Stimulated activated CD8-positive, alpha-beta memory T cell treated with anti-CD3 and anti-CD28 coated beads, Interleukin-15, amount 100 ng/mL, for 24 hours (primary cell): ENCODE measurements at places on chromosomes 4 and X.

DNA sequence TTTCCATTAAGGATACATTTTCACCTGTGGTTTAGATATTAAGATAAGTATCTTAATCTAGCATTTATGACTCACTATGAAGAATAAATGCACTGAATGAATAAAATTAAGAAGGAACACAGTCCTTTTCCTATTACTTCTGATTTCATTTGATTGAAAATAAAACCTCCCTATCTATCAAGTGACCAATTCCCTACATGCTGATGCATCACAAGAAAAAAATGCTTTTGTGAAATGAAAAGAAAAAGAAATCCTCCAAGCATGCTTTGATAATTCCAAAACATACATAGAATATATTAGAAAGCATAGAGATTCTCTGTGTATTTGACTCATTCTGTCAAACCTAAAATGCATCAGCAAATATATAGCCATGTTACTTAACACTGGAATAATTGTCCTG lies 37.1 kb downstream of the PCDH10 start:
- no peak for DNase-seq

DNA sequence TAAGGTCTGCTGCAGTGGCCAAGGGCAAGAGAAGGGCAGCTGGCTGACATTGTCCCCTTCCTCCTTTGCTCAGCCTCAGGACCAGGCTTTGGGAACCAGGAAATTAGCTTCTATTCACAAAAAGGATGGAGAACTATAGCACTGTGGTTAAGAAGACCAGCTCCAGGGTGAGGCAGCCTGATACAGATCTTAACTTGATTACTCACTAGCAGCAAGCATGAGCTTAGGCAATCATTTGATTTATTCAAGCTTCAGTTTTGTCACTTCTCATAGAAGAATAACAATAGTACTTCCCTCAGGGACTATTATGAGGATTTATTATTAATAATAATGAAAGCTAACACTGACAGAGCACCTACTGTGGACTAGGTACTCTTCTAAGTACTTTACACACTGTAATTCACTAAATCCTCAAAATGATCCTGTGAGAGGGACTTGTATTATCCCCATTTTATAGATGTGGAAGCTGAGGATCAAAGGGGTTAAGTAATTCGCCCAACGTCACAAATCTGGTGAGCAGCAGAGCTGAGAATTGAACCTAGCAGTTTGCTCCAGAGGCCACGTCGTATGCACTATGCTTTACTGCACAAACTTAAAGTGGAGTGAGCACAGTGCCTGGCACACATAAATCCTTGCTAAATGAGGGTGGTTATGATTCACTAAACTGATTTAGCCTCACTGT lies 130.4 kb upstream of the PAK3 start:
- DNase-seq = no peak

DNA sequence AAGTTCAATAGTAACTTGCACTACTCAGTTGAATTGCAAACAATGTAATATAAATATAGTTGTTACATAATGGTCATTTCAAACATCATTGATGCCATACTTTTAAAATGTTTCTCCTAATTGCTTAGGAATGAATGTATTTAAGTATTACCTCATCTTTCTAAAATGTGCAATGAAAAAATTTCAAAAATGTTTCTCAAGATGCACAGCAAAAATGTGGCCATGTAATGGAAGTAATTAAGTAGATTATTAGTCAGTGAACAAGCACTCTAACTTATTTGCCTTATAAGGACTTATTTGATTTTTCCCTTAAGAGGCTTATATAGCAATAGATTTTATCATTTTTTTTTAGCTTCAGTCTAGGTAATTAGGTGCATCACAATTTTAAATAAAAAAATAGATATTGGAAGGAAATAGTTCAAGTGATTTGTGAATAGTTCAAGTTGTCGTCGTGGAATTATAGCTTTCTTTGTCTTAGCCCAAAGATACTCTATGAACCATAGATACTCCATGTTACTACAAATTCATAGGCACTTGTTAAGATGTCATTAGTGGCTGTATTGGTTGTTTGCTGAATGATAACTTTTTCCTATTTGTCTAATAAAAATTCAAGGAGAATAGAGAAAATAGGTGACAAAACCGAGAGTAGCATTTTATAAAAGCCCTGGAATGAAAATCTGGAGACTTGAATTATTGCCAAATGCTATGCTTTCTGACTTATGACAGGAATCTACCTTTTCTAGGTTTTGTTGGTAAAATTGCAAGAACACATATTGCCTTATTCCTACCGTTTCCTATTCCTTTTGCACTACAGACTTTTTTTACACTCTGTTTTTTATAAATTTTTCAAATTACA lies 118.5 kb downstream of the TLL1 start:
- DNase-seq = no peak

DNA sequence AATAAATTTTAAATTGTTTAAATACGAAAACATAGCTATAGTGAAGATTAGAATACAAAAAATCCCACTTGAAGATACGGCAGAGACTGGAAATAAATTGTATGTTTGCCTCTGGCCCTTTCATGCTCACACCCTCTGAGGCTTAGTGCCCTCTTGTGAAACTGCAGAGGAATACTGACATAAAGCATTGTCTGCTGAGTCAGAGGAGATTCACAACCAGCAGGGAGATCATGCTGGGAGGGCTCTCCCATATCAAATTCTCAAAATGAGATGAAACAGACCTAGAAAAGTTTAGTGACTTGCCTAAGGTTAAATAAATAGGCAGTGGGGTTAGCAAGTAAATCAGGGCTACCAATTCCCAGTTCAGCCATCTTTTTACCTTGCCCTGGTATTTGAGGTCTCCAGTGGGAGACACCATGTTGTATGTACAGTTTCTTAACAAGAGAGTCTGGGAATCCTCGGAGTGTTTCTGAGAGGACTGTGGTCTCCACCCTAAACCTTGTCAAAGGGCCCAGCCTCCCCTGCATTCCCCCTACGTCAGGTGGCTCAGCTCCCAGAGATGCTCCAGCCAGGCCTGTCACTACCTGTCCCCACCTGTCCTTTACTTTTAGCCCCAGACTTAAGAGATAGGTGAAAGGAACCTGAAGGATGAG lies 581.4 kb upstream of the DIPK2B start:
- DNase-seq = no peak

- no peak for DNase-seq
Measured at GRCh38 chrX:118706681-118707080, 20.7 kb upstream of the IL13RA1 start.

DNA sequence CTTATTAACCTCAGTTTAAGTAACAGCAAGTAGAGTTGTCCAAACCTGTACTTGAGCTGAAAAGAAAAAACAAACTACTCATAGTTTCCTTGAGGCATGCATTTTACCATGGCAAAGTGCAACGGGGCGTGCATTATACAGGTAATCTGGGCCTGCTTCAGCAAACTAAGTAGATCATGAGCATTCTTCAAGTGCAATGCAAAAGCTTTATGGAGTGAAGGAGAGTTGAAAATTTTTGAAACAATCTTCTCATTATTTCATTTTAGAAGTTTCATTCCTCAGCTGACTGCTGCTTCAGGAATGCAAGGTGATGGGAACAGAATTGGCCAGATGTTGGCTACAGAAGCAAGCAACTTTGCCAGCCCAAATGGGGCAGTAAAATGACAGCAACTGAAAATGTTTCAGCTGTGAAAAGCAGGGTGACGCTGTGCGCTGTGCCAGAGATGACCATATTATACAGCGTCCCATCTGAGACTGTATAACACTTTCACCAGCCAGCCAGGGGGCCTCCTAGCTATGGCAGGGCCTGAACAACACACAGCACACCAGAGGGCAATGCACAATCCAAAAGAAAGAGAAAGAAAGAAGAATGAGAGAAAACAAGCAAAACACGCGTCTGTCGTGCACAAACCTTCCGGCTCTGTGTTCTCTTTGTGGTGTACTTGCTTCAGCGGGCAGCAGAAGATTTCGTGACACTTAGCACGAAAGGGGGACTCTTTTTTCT lies 145.5 kb upstream of the FGF13 start:
- DNase-seq = no peak

GRCh38 chr4:141826260-141826659 lies 189.9 kb downstream of the IL15 start:
- DNase-seq = no peak

GRCh38 chrX:42540146-42540545 lies 237.8 kb downstream of the PPP1R2C start:
- DNase-seq = no peak

DNA sequence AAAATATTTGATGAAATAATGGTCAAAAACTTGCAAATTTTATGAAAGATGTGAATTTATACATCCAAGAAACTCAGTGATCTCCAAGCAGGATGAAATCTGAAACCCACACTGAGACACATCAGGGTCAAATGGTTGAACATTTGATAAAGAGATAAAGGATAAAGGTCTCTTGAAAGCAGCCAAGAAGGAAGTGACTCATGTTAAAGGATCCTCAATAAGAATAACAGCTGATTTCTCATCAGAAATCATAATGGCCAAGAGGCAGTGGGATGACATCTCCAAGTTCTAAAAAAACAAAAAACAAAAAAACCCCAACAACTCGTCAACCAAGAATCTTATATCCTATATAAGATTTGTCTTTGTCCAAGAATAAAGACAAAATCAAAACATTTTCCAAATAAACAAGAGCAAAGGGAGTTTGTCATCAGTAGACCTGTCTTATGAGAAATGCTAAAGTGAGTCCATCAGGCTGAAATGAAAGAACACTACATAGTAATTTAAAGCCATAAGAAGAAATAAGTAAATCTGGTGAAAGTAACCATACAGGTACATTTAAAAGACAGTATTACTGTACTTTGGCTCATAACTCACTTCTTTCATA lies 121.7 kb downstream of the PDS5A start:
- no peak for DNase-seq

DNA sequence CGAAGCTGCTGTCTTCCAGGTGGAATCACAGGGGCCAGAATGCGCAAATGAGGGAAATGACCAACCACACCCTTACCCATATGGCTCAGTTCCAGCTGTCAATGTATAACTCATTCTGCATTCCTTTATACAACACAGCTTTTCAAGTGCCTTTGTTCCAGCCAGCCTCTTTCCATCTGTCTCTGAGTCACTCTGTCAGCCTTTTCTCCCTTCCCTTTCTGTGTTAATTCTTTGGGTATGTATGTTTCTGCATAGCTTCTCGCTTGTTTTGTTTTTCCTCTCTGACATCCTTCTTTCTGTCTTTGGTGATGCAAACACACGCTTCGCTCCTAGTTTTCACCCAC lies 54.5 kb downstream of the RS1 start:
- DNase-seq = no peak

DNA sequence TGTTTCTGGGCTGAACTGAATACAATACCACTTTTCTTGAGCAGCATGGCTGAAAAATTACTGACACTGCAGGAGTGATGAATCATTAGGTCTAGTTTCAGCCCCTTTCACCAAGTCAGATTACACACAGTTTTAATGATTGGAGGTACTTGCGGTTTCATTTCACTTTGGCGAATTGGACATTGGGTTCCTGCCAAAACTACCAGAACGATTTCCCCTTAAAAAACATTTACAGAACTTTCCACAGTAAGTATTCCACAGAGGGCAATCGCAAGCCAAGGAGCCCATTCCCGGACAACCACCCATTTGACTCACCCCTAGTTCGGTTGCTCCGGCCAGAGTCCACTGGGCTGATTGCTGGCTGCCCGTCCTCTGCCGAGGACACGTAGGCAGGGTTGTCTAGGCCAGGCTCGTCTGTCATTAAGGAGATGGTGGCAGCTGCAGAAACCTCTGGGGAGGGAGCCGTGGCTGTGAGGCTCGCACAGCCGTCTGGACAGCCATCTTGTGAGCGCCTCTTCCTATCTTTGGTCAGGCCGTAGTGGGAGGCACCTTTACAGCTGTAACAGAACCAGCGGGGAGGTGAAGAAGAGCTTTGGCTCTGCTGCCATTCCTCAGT lies 83.5 kb downstream of the LNX1 start:
- no peak for DNase-seq

DNA sequence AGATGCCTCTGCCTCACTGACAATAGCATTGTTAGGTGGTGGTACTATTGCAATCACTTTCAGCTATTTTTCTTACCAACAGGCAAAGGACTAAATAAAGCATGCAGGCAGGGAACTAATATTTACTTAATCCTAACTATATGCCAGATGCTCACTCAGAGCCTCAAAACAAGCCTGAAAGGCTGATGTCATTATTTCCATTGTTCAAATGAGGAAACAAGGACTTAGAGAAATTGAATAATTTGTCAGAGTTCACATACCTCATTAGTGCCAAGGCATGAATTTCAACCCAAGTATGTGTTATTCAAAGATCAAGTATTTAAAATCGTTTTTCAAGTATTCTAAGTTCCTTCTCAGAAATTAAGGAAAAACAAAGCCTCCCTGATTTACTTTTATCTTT lies 374.9 kb upstream of the TECRL start:
- DNase-seq = no peak

GRCh38 chr4:54213001-54213400 lies 16.1 kb upstream of the PDGFRA start:
- DNase-seq = no peak

GRCh38 chr4:56940971-56941370 lies 33.3 kb downstream of the REST start:
- no peak for DNase-seq

DNA sequence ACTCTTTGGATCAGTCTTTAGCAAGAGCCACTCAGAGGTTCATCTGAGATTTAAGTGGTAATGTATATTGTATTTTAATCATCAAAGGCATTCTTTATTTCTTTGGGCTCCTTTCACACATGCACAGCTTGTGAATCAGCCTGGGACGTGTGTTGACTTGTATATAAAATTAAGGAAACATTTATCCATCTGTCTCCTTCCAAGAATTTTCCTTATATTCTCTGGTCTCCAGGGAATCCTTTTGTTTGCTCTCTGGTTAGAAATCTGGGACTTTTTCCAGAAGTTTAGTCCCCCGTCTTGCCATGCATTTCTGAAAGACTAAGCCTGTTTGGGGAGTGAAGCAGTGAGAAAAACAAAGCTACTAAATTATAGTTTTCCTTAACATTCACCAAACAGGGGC lies 212.3 kb downstream of the DCAF12L2 start:
- no peak for DNase-seq

DNA sequence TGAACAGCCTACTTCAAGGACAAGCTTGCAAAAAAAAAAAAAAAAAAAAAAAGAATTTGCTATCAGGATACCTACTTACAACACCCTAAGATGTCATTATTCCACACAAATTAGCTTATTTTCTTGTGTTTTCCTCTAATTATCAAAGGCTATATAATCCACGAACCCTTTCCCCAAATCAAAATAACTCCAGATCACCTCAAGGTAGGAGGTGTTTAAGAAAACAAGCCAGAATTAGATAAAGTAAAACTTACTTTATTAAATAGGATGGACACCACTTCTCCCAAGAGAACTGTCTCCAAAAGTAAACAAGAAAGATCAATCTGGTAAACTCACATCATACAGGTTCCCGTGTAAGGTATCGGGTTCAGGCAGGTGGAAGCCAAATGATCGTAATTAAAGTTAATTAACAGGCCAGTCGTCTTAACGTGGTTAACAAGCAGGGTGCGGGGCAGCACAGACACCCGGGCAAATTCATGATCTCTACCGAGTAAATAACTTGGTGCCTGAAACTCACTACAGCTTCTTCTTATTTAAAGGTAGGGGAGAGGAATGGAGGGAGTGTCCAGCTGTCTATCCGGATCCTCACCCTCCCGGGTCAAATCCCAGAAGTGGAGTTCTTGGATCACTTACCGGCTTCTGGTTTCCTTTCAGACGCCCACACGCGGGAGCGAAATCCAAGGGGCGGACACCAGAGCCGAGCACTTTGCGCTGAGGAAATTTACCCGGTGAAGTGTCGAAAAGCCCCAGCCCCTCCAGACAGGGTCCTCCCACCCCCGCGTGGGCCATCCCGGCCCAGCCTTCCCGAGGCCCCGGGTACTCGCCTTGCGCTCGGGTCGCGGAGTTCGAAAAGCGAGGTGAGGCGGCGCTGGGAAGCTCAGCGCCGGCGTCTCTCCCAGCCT lies 708 bp downstream of the ARAP2 start:
- DNase-seq = no peak
